ENCODE measurements at places on chromosomes 3 and 15.

DNA sequence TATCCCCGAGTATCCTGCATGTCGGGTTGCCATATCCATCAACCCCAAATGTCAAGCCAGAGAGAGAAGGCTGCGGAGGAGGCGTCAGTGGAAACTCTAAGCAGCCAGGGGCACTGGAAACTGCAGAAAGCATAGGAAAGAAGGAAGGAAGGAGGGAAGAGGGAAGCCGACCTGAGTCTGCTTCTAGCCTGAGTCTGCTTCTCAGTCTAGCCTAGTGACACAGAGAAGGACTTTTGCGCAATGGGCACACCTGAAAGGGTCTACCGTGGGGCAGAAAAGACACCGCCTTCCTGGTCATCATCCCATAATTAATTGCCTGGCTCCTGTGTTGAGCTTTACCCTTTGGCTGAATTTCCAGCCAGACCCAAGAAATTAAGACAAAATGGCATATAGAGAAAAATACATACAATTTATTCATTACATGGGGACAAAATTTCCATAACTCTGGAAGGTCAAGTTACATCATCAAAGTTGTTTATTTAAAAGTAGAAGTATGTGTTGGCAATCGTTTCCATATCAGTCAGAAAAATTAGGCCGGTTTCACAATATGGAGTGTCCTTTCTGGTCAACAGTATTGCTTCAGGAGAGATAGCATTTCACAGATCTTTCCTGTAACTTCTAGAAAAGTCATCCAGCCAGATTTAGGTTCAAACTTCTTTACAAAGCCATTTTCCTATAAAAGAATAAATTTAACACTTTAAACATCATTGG is 10.3 kb downstream of the BCL2A1 start:
- DNase-seq, result no peak

DNA sequence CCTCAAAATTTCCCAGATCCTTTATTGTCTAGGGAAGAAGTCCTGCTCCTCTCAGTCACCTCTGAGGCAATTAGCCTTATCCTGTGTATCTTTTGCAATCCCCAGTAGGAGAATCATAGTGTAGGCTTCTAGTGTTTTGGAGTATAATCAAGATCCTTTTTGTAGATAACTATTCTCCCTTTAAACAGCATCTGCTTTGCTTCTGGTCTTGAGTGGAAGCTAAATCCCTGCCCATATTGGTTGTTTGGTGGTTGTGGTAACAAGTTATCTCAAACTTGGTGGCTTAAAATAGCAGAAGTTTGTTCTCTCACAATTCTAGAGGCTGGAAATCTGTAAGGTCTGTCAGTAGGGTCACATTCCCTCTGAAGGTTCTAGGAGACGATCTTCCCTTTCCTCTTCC is 217.5 kb upstream of the RASGRP1 start:
- no peak for DNase-seq

GRCh38 chr3:9915254-9916141 is 1.4 kb upstream of the IL17RC start:
- DNase-seq, result peak; percentile 73

DNA sequence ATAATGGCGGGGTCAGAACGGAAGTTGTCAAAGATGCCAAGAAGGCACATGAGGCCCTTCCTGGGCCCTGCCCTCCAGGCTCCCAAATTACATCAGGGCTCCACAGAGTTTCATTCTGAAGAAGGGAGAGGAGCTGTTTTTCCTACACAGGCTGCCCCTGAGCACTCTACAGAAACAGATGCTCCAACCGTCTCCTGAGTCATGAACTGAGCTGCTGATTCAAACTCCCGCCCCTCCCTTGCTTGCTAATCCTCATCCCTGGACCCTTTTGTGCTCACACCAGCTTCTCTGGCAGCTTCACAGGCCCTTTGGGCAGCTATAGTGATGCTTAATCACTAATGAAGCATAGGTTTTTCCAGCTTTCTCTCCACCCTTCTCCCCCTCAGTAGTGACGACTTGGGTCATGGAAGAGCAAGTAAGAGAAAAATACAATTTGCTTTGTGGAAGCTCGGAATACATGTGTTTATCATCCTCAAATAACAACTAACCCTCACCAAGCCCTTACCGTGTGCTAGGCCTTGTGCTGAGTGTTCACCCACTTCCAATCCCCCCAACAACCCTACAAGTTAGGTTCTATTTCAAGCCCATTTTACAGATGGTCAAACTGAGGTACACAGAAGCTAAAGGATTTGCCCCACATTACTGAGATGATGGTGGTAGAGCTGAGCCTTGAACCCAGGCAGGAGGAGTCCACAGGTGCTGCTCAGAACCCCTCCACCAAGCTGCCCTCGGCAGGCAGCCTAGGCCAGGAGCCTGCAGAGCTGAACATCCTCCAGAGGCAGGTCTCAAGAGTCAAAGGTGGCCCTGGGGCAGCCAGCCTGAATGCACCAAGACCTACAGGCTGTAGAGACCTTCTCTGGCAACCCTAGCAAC is 21.9 kb downstream of the MEGF11 start:
- no peak for DNase-seq

DNA sequence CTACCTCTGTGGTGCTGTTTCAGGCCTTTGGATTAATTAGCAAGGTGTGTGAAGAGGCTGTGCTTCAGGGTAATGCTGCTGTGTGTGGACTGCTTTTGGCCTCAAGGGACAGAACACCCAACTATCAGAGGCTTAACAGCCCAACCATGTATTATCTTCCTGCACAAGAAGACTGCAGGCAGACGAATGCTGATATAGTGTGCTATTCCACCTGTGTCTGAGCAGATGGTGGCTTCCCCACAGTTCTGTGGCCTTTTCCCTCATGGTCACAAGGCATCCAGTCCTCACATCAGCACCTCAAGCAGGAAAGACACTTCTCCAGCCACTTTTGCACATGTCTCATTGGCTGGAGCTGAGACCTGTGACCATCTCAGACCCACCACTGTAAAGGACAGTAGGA is 76.6 kb downstream of the CHCHD6 start:
- no peak for DNase-seq

DNA sequence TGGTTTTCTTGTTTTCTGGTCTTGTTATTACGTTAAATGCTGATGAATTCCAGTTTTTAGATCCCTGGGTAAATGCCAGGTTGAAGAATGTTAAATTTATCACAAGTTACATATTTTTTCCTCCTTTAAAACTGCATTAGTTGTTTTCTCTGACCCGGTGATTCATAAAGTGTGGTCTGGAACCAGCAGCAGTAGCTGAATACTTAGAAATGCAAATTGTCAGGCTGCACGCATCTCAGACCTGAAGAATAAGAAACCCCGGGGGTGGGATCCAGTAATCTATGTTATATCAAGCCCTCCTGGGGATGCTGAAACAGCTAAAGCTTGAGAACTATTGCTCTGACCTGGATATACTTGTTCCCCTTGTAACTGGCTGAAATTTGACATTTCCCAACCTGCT is 69.1 kb downstream of the PEX5L start:
- DNase-seq, result no peak

Data from activated CD8-positive, alpha-beta memory T cell treated with anti-CD3 and anti-CD28 coated beads, Interleukin-2, amount 50 U/mL, for 48 hours (primary cell).